Epithelial cell of prostate (primary cell): ENCODE measurements at places on chromosomes 2 and 18.

GRCh38 chr18:3388323-3388722 is 61.6 kb upstream of the TGIF1 start:
- no peak for DNase-seq

DNA sequence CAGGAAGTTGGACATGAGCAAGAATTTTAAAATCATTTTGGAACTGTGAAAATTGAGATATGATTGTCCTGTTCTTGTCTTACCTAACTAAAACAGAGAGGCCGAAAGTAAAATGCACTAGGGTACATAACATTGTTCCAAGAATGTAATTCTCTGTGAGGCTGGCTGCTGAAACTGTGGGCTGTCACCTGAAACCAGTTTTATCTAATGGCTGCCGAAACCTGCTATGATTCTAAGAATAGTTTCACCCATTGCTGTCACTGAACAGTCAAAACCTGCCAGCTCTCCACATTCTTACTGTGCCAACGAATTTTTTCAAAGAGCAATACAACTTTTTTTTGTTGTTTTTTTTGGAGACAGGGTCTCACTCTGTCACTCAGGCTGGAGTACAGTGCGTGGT is 119.3 kb upstream of the ZSWIM2 start:
- DNase-seq, result no peak

GRCh38 chr2:191797942-191798876 is 48.7 kb downstream of the CAVIN2 start:
- DNase-seq, result no peak

DNA sequence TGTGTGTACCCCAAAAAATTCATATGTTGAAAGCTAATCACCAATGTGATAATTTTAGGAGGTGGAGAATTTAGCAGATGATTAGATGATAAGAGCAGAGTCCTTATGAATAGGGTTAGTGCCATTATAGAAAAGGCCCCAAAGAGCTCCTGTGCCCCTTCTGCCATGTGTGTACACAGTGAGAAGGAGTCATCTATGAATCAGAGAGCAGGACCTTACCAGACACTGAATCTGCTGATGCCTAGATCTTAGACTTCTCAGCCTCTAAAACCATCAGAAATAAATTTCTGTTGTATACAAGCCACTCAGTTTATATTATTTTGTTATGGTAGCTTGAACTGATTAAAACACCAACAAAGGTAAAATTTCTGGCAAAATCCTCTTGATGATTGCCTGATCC is 560.0 kb upstream of the CDH2 start:
- DNase-seq, result no peak

GRCh38 chr2:64331849-64332699 is 121.9 kb upstream of the LGALSL start:
- DNase-seq, result no peak
